NCI-H1930 (cell line): ENCODE measurements at places on chromosomes 4 and X.

DNA sequence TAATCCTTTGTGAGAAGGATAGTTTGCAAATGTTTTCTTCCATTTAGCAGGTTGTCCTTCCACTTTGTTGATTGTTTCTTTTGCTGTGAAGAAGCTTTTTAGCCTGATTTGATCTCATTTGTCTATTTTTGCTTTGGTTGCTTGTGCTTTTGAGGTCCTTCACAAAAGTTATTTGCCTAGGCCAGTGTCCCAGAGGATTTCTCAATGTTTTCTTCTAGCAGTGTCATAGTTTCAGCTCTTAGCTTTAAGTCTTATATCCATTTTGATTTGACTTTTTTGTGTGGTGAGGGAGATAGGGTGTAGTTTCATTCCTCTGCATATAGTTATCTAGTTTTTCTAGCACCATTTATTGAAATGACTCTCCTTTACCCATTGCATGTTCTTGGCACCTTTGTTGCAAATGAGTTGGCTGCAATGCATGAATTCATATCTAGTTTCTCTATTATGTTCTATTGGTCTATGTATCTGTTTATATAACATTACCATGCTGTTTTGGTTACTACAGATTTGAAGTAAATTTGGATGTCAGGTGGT is 41.8 kb upstream of the ANTXR2 start:
- DNase-seq, result no peak

DNA sequence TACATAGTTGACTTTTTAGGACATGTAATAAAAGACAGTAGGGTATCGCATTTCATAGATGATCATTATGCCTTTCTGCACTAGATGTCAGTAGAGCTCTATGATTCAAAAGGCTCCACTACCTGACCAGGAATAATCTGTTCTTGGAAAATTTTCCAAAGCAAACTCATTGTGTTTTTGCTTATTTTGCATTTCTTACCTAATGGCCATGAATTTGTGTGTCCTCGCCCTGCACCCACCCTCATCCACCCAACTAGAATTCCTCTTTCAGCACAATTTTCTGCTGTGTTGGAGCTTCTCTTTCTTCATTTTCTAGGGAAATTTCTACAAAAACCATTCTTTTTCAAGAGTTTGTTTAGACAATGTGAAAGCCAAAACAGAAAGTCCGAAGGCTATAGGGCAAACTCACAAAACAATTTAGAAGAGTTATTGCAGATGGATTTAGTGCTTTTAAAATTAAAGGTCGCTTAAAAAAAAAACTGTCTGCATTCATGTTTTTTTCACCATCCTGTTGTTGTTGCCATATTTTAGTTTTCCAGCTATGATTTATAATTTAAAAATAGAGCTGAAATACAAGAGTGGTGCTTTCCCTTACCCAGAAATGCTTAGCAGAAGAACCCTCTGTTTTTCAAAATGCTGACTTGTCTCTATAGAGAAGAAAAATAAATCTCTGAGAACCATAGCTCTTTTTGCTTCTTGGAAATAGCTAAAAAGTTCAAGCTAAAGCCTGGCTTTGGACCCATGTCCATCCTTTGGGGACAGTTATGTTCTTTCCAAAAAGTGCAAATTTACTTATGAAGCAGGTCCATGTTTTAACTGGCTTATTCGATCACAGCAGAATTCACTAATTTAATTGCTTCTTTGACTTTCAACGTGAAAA is 183.7 kb downstream of the SPATA18 start:
- DNase-seq, result no peak

GRCh38 chr4:66629927-66630326 is 915.4 kb downstream of the CENPC start:
- DNase-seq, result no peak

GRCh38 chr4:87543835-87544461 is 14.8 kb upstream of the SPARCL1 start:
- DNase-seq, result no peak

- DNase-seq, result no peak
Measured at GRCh38 chrX:133365871-133366611, 49.2 kb downstream of the GPC4 start.

GRCh38 chrX:153649915-153650782 is 3.1 kb downstream of the DUSP9 start:
- no peak for DNase-seq

DNA sequence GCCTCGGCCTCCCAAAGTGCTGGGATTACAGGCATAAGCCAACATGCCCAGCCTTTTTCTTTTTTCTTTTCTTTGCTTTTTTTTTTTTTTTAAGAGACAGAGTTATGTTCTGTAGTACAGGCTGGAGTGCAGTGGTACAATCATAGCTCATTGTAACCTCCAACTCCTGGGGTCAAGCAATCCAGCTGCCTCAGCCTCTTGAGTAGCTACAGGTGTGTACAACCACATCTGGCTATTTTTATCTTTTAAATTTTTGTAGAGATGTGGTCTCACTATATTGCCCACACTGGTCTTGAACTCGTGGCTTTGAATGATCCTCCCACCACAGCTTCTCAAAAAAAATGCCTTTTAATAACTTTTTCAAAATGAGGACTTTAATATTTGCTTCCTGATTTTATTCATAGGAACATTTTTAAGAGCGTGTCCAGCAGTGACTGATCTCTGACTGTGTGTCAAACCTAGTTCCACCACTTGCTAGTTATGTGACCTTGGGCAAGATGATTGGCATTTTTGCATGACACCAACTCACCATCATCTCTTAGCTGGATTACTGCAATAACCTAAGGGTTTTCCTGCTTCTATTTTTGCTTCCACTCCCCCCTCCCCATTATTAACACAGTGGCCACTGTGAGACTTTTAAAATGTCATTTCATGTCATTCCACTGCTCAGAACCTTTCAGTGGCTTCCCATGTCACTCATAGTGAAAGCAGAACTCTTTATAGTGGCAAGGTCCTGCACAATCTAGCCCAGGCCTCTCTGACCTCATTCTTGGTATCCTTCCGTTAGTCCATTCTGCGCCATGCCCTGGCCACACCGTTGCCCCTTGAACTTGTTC is 4.5 kb upstream of the TNIP3 start:
- DNase-seq, result no peak

DNA sequence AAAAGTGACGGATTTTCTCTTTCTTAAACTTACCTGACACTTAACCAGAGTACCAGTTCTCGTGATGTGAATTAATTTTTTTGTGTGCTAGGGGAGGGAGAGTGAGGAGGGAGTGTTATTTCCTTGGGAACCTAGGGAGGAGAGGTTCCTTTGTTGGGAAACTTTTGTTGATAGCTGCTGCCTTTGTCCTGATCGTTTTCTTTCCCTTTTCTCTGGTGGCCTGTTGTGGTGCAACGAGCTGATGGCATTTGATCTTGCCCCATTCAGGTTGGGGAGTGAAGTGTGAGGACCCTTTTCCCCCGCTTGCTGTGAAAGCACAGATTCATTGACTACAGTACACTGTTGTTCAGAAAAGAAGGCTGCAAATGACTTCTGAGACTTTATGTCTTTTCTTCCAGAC is 59.8 kb downstream of the SLC9A6 start:
- DNase-seq, result no peak

GRCh38 chrX:20527558-20528011 is 260.9 kb upstream of the RPS6KA3 start:
- no peak for DNase-seq
